CD8-positive, alpha-beta T cell (primary cell): ENCODE measurements at places on chromosomes 6 and 20.

GRCh38 chr20:57243480-57244220, 22.8 kb downstream of the BMP7 start:
- no peak for DNase-seq

- no peak for DNase-seq
Measured at GRCh38 chr6:5108068-5108467, 22.9 kb downstream of the PPP1R3G start.

GRCh38 chr6:99017150-99017549, 69.4 kb upstream of the FBXL4 start:
- DNase-seq, result no peak

GRCh38 chr6:112413780-112414179, 66.7 kb downstream of the RFPL4B start:
- no peak for DNase-seq

- no peak for DNase-seq
Measured at GRCh38 chr20:43900121-43900466, 14.6 kb upstream of the TOX2 start.

- DNase-seq, result no peak
Measured at GRCh38 chr20:63531686-63532448, 5.3 kb downstream of the PTK6 start.

- DNase-seq, result no peak
Measured at GRCh38 chr6:73704260-73704659, 8.3 kb downstream of the CD109 start.

- no peak for DNase-seq
Measured at GRCh38 chr20:16596991-16597390, 23.7 kb upstream of the KIF16B start.

- no peak for DNase-seq
Measured at GRCh38 chr6:24691550-24691949, 24.7 kb downstream of the ACOT13 start.

- DNase-seq, result peak; percentile 5
Measured at GRCh38 chr6:33812669-33813068, 8.9 kb upstream of the MLN start.

GRCh38 chr6:105499136-105499870, 96.4 kb upstream of the PREP start:
- DNase-seq, result no peak

- DNase-seq, result no peak
Measured at GRCh38 chr20:57066126-57066900, 200.1 kb downstream of the BMP7 start.

- DNase-seq, result no peak
Measured at GRCh38 chr20:30611239-30611984, 646.1 kb upstream of the DEFB115 start.

- no peak for DNase-seq
Measured at GRCh38 chr20:47127999-47128398, 228.5 kb downstream of the ZMYND8 start.

- DNase-seq, result no peak
Measured at GRCh38 chr6:118536478-118536877, 11.6 kb upstream of the PLN start.

- no peak for DNase-seq
Measured at GRCh38 chr6:159092631-159093030, 47.8 kb upstream of the TAGAP start.

- no peak for DNase-seq
Measured at GRCh38 chr6:62775427-62776022, 435.7 kb upstream of the FKBP1C start.

GRCh38 chr6:17490724-17491123, 97.3 kb downstream of the CAP2 start:
- DNase-seq, result no peak

DNA sequence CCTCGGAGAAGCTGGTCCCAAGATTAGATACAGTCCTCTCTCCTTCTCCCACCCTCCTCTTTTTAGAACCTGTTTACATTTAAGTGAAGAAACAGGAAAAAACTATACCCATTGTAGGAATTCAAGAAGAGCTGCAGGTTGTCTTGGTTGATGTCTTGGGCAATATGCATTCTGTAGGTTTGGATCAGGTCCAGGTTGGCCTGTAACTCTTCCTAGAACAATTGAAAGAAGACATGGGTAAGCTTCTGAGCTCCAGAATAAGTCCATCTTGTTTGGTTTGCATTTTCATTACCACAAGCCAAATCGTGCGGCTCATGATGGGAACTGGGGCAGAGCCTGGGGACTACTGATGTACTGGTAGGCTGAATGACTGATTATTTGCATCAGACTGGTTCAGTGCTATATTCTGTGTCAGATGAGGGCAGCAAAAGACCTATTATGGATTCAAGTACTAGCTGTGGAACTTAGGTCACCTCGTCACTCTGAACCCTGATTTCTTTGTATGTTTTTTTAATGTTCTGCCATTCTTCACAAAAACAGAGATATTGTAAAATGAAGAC, 20.3 kb upstream of the SLA2 start:
- peak; percentile 50 for DNase-seq

GRCh38 chr6:2810092-2810671, 31.5 kb downstream of the SERPINB1 start:
- no peak for DNase-seq

DNA sequence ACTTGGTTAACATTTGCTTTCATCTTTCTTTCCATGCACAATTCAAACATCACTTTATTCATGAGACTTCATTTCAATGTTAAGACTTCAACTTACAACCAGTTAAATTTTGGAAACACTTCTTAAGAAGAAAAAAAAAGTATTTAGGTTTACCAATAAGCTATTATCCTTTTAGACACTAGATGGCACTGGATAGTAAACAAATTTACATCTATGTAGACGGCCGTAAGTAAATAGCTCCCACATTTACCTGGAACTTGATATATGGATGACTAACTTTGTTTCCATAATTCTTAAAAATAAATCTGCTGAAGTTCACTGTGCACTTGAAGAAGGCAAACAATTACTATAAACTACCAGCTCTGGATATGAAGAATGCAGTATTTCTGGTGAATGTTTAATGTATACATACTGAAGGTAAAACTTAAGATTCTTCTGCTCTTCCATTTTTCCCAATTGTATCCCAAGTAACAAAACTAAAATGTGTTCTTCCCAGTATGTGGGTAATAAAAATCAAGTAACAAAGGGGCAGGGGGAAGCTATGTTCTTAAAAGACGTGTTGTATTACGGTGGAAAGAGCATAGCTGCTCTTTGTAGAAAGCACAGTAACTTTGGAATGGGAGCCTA, 130.6 kb upstream of the C6orf118 start:
- no peak for DNase-seq

DNA sequence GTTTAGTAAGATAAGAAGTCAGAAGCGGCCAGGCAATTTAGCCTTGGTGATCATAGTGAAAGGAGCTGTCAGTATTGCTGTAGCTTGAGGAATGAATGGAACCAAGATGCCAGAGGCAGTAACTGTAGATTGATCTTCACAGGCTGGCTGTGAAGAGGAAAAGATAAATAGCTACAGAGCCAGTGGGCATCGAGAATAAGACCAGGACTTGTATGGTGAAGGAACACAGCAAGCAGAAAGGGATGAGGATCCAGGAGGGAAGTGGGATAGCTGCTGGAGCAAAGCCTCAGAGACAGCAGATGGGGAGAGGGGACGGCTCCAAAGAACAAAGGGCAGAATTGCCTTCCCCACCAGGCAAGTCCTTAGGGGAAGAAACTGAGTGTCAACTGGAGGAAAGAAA, 294.4 kb upstream of the PLN start:
- no peak for DNase-seq

DNA sequence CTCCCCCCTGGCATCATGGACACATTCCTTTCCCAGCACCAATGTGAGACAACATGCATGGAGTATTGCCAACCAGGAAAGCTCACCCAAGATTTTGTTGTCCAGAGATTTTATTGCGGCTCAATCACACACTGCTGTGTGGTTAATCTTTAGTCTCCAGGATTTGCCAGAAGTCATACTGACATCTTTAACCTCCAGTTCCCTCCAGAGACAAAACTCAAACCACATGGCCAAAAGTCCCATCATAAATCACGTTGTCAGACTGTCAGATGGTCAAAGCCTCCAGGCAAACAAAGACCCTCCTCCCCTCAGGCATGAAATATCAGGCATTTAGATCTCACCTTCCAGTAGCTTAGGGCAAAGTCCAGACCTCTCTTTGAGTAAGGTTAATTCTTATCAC, 97.3 kb upstream of the OPRM1 start:
- DNase-seq, result no peak

GRCh38 chr20:63114693-63115311, 101.1 kb downstream of the YTHDF1 start:
- DNase-seq, result no peak

DNA sequence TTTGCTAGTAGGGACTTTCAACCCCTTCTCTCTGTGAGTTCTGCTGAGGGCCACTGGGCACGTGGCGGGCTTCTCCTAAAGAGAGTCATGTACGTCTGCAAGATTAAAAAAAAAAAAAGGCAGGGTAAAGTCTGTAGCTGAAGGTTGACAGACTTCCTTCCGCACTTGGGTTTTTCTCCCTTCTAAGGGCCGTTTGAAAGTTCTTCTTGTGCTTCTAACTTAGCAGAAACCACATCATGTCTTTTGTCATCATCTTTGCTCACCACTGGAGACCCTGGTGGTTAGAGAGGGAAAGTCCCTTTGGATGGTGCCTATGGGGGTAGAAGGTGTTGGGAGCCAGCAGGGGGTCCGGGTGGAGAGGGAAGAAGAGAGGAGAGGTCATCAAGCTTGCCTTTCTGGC, 31.4 kb downstream of the PRDM1 start:
- peak; percentile 33 for DNase-seq

DNA sequence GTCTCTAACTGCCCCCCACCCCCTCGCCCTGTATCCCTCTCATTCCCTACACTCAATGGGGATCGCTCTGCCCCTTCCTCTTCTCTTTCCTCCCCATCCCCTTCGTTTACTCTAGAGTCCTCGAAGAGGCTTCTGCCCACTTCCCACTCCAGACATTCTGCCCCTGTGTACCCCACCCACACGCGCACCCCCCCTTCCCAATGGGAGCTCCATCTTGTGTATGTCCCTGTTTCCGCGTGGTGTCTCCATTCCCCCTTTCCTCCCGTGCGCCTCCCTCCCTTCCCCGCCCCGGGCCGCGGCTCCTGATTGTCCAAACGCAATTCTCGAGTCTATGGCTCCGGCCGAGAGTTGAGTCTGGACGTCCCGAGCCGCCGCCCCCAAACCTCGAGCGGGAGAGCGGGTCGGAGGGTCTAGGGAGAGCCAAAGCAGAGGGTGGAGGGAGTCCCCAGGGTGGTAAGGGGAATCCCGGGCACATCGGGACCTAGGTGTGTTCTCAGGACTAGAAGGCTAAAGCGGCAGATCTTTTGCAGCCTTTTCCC, 679 bp upstream of the RING1 start:
- peak; percentile 54 for DNase-seq
